Heart left ventricle (tissue), 16 donors: ENCODE measurements at places on chromosomes 3 and 15. TPM values are rescaled to one million over a fixed set of nuclear protein-coding genes. Genes with fewer than 3 reads are reported as not detected.

Gene OXTR
- total RNA-seq = 0.12 TPM

Gene CCDC12
- 30.3 TPM for total RNA-seq

Gene KNL1
- total RNA-seq = 0.11 TPM

Gene TM4SF4
- total RNA-seq = not detected

Gene AMT
- 33.7 TPM for total RNA-seq

Gene GXYLT2
- total RNA-seq = 12.7 TPM

Gene ZNF80
- not detected for total RNA-seq

Gene FAM227B
- total RNA-seq = 11.3 TPM

Gene PDE12
- total RNA-seq = 12.8 TPM

Gene SPSB4
- 4.7 TPM for total RNA-seq

Gene FGF7
- 24.5 TPM for total RNA-seq

Gene HHLA2
- total RNA-seq = not detected

Gene C2CD4A
- total RNA-seq = not detected
